ENCODE measurements at places on chromosomes 1 and 21.

DNA sequence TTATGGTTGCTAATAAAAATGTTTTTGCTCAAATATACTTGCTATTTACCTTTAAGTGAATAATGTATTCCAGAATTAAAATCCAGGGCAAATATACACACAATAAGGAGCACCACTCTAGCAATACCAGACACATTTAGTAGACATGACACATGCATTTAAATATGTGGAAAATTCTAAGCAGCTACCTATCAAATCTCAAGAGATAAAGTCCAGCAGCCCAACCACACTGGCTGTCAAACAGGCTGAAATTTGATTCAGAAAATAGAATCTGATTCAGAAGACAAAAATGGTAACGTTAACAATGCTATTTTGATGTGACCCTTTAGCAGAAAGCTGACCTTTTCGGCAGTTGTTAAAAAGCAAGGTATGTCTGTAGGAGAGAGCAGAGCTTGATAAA, 42.3 kb downstream of the PLEKHO1 start:
- peak; percentile 92 for DNase-seq

DNA sequence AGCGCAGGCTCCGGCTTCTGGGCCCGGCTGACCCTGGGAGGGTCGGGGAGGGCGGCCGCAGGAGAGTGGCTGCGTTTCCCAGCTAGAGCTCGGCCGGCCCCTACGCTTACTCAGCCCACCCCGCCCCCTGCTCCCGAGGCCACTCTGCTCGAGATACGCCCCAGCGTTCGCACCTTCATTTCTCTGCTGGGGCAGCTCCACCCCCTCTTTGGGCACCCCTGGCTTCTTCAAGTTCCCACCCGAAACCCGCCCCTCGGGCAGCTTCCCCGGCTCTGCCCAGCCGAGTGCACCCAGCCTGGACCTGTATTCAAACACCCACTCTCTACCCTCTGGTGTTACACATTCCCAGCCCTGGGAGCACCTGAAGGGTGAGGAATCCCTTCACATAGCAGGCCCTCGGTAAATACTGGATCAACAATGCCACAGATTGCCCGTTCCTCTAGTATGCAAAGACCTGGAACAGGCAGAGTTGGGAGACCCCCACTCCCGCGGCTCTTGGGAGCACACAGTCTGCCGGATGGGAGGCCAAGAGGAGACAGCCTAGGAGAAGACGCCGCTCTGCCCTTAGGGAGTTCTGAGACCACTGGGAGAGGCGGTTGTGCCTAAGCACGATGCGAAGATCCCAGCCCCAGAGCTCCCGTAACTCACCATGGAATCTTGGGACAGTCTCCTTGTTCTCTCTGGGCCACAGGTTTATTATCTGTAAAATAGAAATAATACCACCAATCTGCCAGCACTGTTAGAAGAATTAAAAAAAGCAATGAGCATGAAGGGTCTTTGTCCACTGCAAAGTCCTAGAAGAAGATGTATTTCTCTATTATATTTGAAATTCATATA, 566 bp upstream of the PAQR7 start:
- DNase-seq, result no peak

DNA sequence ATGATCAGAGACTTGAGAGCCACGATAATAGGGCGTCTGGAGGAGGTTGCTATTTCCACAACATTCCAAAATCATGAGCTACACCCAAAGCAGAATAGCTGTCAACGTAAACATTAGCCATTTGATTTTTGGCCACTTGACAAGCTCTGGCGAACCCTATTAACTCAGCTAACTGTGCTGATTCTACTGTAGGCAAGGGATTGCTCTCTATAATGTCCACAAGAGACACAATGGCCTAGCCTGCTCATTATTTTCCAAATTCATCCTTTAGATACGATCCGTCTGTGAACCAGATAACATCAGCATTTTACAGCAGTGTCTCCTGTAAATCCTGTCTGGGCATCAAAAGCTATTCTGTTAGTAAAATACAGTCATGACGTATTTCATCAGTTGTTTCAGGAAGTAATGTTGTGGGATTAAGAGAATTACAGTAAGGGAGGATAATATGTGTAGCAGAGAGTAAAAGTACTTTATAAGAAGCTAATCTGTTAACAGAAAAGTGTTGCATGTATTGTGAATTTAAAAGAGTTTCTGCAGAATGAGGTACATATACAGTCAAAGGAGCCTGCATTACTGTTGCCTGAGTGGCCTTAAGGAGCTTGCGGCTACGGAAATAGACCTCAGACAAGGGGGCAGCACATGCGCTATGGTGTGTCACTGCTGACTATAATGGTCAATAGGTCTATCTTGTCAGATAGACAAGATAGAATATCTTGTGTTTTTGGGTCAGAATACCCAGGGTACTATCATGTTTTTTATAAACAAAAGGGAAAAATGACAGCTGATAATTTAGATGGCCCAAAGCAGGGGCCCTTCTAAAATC, 44.9 kb upstream of the TINAGL1 start:
- DNase-seq, result peak; percentile 88

GRCh38 chr1:27489501-27489972, 430 bp downstream of the WASF2 start:
- no peak for DNase-seq

DNA sequence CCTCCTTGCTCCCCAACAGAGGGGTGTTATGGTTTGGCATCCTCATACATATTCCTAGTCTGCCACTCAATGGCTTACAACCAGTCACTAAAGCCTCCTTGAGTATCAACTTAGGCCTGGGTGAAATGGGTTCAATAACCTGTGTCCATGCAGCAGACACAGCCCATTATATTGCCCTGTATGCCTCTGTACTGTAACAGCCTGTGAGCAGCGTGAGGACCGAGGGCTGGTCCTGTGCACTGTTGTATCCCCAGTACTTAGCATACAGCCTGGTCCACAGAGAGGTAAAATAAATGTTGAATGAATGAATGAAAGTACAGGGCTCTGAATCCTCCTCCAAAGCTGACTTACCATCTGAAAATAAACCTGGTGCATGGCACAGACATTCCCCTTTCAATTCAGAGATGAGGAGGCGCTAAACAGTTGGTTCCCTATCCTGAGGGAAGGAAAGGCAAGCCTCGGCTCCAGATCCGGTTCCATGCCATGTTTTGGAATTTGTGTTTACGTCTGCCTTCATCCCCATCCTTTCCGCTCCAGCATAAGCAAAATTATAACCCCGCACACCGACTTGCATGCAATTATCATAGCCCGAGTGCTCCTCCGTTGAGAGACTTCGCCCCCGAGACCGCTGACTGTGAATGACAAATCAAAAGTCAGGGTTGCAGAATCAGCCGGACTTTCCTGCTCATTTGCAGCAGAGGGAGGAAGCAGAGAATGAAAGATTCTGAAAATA, 45.0 kb upstream of the DNAJC6 start:
- peak; percentile 86 for DNase-seq

DNA sequence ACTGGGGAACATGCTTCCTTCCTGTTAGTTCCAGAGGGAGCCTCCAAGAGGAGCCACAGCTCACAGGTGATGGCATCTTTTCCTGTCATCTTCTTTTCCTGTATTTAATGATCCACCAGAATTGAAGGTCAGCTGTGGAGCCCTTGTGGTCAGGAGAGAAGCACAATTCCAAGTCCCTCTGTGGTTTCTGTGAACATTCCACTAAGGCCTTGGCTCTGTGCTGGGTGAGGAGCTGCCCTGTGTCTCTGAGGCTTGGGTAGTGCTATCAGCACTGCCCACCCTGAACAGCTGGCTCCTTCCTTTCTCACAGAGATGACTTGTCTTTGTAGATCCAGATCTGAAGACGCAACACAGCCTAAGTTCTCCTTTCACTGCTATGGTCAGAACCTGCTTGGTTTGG, 141.9 kb upstream of the MAP1LC3C start:
- DNase-seq, result no peak

DNA sequence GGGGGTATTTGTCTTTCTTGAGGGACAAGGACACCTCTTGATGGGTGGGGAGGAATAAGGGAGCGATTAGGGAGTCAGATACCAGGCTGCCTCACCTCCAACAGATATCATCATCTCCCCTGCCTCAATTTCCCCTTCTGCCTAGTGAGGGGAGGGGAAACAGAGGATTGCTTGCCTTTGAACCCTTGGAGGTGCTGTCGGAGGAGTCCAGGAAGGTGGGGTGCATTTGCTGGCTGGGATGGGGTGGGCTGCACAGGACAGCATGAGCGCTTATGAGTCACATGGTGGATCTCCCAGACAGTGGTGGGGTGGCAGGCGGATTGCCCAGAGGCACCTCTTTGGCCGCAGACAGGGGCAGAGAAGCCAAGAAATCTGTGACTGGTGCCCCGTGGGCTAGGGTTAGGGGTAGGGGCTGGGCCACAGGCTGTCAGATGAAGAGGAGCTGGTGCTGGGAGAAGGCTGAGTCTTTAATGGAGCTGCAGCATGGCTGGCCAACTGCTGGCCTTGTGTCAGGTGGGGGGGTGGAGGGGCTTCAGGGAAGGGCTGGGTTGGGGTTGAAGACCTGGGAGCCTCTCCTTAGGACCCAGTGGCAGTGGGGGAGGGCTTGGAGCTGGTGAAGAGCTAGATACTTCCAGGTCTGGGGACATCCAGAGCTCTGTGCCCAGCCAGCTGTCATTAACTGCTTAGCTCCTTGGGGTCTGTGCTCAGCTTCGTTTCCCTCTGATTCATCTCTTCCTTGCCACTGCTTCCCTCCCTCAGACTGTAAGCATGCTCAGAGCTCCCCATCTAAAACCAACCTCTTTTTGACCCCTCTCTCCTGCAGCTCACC, 7.0 kb upstream of the ADORA1 start:
- DNase-seq, result no peak

DNA sequence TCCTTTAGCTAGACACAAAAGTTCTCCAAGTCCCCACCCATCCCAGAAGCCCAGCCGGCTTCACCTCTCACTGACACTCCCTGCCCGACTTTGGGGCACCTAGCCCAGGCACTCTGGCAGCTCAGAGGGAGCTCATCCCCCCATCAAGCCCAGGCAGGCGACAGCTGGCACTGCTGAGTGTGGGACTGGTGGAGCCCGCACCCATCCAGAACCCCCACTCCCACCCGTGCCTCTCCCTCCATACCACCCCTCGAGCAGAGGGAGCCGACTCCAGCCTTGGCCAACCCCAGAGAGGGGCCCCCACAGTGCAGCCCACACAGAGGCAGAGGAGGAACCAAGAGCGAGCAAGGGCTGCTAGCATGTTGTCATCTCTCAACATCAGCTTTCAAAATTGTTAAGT, 658.6 kb downstream of the AMY1C start:
- no peak for DNase-seq

- DNase-seq, result peak; percentile 21
Measured at GRCh38 chr1:180026556-180026955, 71.9 kb downstream of the CEP350 start.
